Stimulated activated CD8-positive, alpha-beta memory T cell treated with anti-CD3 and anti-CD28 coated beads, Interleukin-4, amount 100 ng/mL, for 4 hours (primary cell): ENCODE measurements at places on chromosomes 3 and 15.

DNA sequence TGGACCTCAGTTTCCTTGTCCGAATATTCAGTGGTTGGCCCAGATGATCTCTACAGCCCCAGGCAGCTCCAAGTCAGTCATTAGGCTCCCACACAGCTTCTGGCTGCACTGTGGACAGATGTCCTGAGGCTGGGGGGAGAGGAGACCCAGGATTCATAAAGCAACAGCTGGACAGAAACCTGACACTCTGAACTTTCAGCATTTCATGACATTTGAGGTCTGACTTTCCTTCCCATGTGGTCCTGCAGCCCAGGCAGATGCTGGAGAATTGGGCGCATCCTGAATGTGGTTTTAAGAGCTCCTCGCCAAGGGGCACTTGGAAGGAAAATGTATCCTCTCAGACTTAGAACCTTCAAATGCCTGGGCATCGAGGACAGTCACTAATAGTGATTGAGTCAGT, 307.6 kb upstream of the LRRFIP2 start:
- no peak for DNase-seq

DNA sequence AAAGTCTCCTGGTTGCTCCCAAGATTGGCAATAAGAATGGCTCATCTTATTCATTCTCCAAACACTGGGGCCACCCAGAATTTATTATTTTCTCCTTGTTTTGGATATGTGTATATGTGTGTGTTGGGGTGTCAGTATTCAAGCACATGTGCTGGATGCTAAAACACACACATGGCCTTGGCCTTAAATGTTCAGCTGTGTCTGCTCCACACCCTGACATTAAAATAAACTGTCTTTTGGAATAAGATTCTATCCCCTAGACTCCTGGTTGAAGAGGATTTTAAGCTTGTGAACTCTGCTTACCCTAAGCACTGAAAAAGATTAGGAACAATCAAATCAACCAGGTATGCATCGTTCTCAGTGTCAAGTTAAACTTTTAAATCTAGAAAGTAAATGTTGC, 382.9 kb upstream of the MCTP2 start:
- DNase-seq, result no peak

DNA sequence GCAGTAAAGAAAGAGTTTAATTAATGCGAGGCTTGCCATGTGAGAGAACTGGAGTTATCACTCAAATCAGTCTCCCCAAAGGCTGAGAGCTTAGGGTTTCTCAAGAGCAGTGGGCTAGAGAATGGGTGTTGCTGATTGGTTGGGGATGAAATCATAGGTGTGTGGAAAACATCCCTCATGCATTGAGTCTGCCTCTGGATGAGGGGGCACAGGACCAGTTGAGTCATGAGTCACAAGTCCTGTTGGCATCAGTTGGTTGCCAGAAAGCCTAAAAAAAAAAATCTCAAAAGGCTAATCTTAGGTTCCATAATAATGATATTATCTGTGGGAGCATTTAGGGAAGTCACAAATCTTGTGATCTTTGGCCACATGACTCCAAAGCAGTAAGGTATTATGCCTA, 800.3 kb downstream of the TUSC7 start:
- DNase-seq, result no peak

DNA sequence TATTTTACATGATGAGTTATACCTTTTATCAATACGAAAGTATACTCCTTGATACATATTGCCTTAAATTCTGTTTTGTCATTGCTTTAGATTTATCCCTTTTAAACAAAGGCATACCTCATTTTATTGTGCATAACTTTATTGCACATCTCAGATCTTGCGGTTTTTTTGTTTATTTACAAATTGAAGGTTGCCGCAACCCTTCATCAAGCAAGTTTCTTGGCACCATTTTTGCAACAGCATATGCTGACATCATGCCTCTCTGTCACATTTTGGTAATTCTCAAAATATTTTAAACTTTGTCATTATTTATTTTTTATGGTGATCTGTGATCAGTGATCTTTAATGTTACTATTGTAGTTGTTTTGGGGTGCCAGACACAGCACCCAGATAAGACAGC, 20.9 kb downstream of the SNRK start:
- no peak for DNase-seq
